ENCODE measurements at places on chromosomes 3 and 15.

- no peak for ATAC-seq
Observed at GRCh38 chr3:184602372-184603150, 41.0 kb downstream of the EPHB3 start.

- no peak for ATAC-seq
Observed at GRCh38 chr3:195224980-195225580, 45.9 kb downstream of the XXYLT1 start.

DNA sequence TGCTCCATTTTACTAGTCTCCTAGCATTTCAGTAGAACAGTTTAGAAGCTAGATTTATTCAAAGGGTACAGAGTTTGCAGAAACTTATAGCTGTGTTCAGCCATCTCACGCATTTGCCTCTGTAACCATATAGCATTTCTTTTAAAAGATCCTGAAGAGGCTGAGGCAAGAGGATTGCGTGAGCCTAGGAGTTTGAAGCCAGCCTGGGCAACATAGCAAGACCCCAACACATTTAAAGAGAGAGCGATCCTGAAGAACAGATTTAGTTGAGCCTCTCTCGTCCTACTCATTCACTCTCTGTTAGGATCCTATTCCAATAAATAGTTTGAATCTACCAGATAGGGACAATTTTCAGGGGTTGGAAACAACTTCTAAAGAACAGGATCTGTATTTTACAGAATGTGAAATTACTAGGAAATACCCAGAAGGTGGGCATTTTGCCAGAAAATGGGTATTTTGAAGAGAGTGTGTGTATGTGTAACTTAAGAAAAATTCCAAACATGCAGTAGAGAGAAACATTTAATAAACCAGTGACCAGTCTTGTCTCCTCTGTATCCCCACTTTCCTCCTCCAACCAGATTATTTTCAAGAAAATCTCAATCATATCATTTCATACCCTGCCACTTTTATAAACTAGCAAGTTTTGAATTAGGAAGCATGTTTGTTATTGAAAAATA lies 4.5 kb downstream of the EIF3J start:
- ATAC-seq, result no peak

GRCh38 chr3:147404000-147404799 lies 2.1 kb downstream of the ZIC4 start:
- ATAC-seq, result no peak
